ENCODE measurements at places on chromosomes 2 and 18. TPM values are rescaled to one million over a fixed set of nuclear protein-coding genes. Genes with fewer than 3 reads are reported as not detected.

DNA sequence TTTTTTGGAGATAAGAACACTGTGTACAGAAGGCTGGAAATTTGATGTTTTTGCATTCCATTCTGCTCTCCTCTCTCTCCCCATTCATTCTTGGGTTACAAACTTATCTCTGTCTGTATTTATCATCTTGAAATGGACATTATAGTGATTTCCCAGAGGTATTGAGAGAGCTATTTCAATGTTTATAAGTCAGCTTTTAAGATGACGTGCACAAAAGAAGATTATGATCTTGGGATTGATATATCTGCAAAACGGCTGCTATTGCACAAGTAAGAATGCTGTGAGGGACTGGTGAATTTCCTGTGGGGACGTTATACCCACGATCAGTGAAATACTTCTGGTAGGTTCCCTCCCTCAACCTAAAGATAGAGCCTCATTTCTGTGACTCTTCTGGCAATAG lies 61.0 kb upstream of the DTNA start:
- DNase-seq: no peak

DNA sequence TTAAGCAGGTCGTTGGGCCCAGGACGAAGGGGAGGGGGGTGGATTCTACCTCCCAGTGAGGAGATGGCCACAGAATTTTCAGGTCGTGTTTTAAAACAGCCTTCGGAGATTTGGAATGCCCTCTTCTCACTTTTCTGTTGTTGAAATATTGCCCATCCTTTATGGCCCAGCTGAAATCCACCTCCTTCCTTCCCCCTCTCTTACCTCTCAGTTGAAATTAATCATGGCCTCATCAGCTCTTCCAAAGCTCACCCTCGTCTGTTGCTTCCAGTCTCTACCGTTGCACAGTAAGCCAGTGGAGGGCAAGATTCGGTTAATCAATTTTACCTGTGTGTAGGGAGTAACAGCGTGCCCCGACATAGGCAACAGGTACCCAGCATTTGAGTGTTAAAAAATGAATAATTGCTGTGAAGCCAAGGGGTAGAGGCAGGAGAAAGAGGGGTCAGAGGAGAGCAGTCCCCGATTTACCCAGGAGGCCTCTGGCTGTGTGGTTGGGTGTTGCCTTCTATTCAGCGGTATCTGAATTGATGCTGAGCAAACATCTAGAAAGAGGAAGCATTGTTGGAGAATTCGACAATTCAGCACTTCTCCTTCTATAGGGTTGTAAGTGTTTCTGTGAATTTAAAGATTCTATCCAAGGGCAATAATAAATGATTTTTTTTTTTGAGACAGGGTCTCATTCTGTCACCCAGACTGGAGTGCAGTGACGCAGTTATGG lies 8.6 kb upstream of the PDIA6 start:
- peak; percentile 14 for DNase-seq

- DNase-seq: no peak
Measured at GRCh38 chr2:205130111-205130829, 552.0 kb upstream of the NRP2 start.

NT5C1B gene
- not detected for total RNA-seq

CBLN2 gene
- total RNA-seq: 5.0 TPM

EVA1A gene
- total RNA-seq: 0.70 TPM

All from Peyer's patch (tissue), 4 donors.